ENCODE measurements at places on chromosomes 1 and 21.

DNA sequence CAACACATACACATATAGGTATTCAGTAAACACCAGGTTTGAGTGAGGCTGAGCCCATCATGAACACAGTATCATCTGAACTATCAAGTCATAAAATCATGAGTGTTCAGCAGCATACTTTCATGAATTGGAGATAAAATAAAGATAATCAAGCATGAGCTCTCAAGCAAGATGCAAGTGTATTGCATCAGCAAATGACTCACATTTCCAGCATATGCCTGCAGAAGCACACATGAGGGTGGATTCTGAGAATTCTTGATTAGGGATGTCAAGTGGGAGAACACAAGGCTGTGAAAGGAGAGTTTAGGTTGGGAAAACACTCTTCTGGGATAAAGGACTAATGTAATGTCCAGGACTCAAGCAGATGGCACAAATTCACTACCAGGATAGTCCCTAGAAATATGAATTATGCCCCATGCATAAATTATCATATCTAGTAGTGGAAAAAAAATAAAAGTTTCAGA is 299.2 kb downstream of the SRGAP2C start:
- DNase-seq: no peak

DNA sequence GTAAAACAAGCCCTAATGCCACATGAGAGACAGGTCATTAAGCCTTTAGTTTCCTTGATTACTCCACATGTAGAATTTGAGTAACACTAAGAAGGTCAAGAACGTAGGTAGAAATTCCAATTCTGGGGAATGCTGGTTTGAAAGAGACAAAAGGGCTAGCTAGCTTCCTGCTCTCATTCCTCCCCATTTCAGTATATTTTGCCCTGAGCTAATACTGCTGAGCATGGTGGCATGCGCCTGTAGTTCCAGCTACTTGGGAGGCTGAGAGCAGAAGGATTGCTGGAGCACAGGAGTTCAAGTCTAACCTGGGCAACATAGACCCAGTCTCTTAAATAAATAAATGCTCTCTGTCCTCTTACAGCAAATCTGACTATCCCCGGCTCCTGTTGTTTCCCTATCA is 12.8 kb downstream of the PRDX6 start:
- DNase-seq: no peak

- no peak for DNase-seq
These were observed 198.9 kb downstream of the LRRC7 start for GRCh38 chr1:69766431-69767180.

GRCh38 chr21:29175408-29176134 is 45.1 kb downstream of the MAP3K7CL start:
- no peak for DNase-seq

DNA sequence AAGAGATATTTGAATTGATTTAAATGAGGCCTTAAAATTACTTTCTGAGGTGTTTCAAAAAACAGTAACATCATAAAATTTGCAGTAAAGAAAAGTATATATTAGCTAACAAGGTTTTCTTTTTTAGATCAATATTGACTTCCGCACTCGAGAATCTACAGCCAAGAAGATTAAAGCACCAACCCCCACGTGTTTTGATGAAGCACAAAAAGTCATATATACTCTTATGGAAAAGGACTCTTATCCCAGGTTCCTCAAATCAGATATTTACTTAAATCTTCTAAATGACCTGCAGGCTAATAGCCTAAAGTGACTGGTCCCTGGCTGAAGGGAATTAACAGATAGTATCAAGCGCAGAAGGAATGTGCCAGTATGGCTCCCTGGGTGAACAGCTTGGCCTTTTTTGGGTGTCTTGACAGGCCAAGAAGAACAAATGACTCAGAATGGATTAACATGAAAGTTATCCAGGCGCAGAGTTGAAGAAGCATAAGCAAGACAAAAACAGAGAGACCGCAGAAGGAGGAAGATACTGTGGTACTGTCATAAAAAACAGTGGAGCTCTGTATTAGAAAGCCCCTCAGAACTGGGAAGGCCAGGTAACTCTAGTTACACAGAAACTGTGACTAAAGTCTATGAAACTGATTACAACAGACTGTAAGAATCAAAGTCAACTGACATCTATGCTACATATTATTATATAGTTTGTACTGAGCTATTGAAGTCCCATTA is 3.6 kb downstream of the RGS1 start:
- DNase-seq: no peak

GRCh38 chr1:246687002-246687401 is 37.2 kb upstream of the SCCPDH start:
- DNase-seq: no peak

DNA sequence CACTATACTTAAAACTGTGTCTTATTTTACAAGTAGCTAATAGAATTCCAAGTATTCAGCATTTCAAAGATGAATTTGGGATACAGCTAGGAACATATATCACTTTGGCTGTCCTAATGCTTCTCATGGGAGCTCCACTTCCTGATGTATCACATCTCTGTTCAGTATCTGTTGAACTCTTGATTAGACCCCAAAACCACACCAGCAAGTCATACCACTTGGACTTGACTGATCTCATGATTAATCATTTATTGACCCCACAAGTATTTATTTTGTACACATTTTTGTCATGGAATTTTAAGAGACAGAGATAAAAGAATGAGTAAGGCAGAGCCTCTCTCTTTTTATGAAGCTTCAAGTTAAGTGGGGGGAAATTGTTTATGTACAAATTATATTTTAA is 30.0 kb downstream of the TMPRSS15 start:
- DNase-seq: no peak

- no peak for DNase-seq
These were observed 7.0 kb downstream of the TMPRSS3 start for GRCh38 chr21:42388740-42389448.

GRCh38 chr1:152996633-152997400 is 4.7 kb upstream of the SPRR3 start:
- no peak for DNase-seq

DNA sequence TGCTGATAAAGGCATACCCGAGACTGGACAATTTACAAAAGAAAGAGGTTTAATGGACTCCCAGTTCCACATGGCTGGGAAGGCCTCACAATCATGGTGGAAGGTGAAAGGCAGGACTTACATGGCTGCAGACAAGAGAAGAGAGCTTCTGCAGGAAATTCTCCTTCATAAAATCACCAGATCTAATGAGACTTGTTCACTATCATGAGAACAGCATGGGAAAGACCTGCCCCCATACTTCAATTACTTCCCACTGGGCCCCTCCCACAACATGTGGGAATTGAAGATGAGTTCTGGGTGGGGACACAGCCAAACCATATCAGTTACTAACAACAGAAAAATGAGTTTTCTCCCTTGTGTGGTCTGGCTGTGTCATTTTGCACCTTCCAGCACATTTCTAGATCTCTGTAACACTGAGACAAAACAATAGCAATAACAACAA is 741.4 kb downstream of the KCNT2 start:
- no peak for DNase-seq

GRCh38 chr1:23556635-23557470 is 2.4 kb downstream of the ID3 start:
- no peak for DNase-seq

DNA sequence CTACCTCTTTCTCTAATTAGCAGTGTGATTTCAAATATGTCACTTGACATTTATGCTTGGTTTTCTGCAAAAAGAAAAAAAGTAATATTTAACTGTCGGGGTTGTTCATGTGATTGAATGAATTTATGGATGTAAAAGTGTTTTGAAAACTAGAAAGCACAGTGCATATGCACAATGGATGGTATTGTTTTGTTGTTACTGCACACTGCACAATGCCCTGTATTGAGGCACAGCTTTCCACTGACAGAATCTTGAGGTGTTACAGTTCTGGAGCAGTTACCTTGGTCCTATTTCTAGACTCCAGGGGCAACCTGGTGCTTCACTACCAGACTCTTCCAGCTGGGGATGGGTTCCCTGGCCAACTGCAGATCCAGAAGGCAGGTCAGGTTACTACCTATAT is 116.8 kb upstream of the L1TD1 start:
- no peak for DNase-seq

GRCh38 chr1:57013522-57013921 is 47.7 kb upstream of the C8B start:
- no peak for DNase-seq

- no peak for DNase-seq
These were observed 14.1 kb upstream of the VWA5B1 start for GRCh38 chr1:20276485-20277159.

DNA sequence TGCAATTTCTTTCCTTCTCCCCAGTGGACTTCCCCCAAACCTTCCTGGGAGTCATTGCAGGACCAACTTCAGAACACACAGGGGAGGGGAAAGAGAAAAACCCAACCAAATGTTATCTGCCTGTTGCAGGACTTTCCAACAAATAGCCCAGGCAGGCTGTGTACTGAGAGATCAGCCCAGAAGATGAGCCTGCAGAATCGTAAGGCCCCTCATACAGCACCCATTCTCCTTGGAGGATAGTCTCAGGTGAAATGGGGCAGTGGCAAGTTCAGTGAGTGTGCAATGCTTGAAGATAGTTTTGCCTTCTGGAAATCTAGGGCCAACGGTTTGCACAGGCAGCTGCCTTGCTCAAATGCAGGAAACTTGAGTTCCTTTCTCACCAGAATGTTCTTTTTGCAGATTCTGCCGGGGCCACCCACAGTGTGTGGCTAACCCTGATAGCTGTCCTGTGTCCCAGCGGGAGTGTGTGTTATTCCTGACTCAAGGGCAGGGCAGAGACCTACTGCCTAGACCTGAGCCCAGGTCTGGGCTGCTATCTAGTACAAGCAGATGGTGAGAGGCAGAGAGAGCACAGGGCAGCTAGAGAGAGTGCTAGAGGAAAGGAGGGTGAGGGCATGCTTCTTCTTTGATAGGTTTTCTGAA is 48.8 kb downstream of the GADD45A start:
- DNase-seq: no peak

- no peak for DNase-seq
These were observed 32.3 kb downstream of the TENT5C start for GRCh38 chr1:117638141-117638540.

GRCh38 chr1:243950166-243950565 is 100.1 kb upstream of the AKT3 start:
- DNase-seq: no peak

- no peak for DNase-seq
These were observed 7.4 kb downstream of the CFAP74 start for GRCh38 chr1:1996207-1996651.

DNA sequence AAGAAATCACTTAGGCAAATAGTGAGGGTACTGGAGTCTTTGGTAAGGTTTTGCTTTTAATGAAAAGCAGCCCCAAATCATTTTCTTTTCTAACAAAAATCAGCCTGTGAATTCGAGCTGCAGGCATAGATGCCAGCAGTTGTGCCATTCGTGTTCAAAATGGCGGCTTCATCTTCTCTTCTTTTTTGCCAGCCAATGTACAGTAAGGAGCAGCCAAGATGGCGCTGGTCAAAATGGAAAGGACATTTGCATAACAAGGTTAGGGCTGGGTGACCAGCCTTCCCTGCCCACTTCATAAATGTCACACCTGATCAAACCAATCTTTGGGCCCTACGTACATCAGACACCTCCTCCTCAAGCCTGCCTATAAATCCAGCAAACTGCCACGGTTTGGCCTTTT is 100.2 kb upstream of the RGS1 start:
- no peak for DNase-seq

DNA sequence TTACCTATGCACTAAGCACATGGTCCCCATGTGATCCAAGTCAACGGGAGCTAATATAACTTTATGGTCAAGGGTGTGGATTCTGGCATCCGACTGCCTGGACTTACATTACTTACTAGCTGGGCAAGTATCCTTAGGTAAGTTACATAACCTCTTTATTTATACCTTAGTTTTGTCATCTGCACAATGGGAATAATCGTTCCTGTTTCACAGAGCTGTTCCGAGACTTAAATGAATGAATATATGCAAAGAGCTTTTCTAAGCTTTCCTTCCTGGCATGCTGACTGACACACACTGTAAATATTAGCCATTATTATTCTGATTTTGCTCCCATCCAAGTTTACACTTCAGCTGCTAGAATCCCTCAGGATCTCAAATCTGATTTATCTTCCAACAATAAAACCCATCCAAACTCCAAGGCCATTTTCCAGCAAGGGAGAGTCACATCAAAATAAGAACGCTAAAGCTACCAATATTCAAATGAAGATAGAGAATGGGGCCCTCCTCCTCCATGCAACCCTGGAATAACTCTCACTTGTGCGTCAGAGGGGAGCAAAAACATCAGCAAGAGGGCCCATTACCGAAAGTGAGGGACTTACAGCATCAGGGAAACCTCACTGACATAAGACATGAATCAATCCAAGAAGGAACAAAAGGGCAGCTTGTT is 115.6 kb upstream of the KAZN start:
- no peak for DNase-seq

DNA sequence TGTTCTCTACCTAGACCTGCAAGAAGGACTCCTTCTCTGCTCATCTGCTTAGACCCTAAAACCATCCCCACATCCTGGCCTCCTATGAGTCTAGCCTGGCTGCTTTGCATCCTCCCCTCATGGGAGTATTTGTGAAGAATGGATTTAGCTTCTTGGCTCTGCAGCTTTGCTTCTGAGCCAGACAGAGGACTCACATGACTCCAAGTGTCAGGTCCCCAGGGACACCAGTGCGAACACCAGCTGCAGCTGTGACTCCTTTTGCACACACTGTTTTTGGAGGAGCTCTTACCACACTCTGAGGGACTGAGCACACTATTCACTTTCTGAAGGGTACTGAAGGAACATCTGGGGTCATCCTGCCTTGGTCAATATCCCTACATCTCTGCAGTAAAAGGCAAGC is 131.8 kb upstream of the SGIP1 start:
- no peak for DNase-seq

DNA sequence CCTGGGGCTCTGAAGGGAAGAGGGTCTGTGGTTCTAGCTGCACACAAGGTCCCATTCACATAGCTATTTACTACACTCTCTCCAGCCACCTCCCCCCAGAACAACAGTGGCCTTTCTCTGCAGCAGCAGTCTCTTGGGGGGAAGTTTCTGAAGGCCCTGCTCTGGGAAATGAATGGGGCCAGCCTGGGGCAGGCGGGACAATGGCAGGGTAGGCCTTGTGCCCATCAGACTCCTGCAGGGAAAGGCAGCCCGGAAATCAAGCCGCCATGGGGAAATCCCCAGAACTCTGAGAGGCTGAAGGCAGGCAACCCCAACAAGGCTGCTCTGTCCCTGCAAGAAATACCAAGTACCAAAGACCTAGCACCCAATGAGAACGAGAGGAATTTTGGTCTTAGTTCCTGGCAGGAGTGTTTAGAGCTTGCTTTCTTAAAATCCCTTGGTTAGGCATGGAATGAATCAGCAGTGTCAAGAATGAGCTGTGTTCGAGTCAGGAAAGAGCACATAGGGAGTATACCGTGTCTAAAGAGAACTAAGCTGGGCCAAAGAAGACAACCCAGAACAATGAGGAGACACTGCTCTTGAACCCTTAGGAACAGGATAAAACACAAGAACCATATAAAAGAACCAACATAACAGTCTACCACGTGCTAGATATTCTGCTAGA is 11.3 kb downstream of the ARHGEF11 start:
- DNase-seq: no peak

- no peak for DNase-seq
These were observed 2.7 kb downstream of the IFNAR2 start for GRCh38 chr21:33232291-33233034.
